GM12891 (cell line): ENCODE measurements at places on chromosomes 1 and 21.

DNA sequence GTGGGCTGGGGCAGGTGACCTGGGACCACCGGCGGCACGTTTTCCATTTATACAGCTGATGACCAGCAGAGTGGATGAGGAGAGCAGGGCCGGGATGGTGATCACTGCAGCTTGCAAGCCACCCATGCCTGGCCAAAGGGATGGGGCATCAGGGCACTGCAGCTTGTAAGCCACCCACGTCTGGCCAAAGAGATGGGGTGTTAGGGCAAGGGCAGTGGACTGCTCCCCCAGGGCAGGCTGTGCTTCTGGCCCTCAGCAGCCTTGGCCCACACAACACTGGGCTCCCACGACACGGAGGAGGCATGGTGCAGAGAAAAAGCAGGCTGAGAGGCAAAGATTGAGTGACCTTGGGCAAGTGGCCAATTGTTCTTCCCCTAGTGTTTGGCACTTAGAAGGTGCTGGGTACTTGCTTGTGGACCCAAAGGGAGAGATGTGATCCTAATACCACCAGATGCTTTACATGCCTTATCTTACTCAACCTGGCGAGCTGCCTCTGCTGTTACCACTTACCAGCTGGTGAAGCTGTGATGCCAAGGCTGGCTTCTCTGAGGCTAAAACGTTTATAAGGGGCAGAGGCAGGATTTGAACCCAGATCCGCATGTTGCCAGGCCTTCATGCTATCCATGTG lies 48.3 kb downstream of the TRIM62 start:
- DNase-seq, result no peak

DNA sequence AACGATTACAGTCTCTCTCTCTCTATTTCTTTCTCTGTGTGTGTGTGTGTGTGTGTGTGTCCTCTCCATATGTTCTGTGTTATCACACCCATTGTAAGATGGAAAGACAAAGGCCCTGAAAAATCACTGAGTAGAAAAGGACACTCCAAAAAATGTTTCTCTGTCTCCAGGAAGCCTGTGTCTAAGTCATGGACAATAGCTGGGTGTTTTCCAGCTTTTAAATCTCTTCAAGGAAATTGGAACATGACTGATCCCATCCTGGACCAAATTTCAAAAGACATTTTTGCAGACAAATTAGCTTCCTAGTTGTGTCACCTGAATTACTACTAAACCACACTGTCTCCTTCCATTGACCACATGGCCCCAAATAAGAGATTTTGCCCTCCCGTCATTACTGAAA lies 31.0 kb upstream of the LMX1A start:
- DNase-seq, result no peak

DNA sequence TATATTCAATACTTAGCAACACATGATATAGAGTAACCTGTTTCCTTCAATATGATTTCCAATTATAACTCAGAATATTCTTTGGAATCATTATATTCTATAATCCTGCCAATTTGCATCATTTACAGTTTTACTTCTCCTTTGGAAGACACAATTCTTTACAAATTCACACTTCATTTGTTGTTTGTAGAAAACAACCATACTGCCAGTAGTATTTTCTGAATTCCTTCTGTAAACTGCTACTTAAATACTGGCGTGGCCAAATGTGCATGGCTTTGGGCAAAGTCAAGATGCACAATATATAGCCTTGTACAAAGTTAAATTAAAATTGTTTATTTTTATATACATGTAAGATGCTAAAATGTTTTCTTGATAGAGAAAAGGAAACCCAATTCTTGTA lies 687.1 kb upstream of the NEGR1 start:
- no peak for DNase-seq

- DNase-seq, result no peak
Measured at GRCh38 chr1:230611128-230611877, 31.0 kb upstream of the COG2 start.
